ENCODE measurements at places on chromosomes 7 and 10.

- no peak for DNase-seq
Observed at GRCh38 chr10:5619362-5620211, 46.8 kb downstream of the ASB13 start.

DNA sequence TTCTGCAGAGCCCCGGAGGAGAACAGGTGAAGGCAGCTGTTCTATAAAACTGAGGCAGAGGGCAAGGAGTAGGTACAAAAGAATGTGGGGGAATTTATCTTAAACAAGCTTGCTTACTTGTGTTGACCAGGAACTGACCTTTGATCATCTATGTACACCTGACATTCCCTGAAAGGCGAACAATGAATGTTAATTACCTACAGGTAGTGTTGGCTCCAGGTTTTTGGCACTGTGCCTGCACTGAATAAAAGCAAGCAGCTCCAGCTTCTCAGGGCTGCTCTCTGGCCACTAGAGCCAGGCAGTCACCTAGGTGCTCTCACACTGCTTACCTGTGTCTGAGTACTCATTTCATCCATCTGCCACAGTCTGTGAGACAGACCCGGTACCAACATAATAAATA is 87.0 kb downstream of the RAPGEF5 start:
- no peak for DNase-seq

GRCh38 chr7:142298009-142298408 is 40.2 kb upstream of the PRSS58 start:
- no peak for DNase-seq

GRCh38 chr10:4704034-4704545 is 121.9 kb upstream of the AKR1E2 start:
- no peak for DNase-seq

DNA sequence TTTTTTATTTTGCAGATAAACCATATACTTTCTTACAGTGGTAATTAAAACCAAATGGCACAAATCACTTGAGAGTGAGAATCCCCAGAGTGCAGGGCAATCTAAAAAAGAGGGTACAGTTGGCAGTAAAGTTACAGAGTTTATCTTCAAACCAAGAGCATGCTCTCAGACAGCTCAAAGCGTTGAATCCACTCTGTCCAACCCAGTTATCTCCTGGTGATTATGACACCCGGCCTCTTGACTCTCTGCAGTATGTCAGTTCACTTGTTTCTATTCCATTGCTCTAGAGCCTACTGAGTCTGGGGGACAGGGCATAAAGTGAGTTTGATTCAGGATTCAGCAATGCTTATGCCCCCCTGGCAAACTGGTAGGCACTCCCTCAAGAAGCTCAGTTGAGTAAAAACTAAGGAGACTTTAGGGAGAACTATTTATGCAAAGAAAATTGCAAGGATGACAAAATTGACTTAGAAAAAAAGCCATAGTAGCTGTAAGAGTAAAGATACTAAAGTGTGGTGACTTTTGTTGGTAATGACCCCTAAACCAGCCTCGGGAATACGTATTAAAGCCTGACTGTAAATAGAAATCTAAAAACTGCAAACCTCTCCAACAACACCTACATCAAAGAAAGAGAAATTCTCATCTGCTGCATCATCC is 55.5 kb downstream of the COL1A2 start:
- no peak for DNase-seq

- no peak for DNase-seq
Observed at GRCh38 chr10:70319183-70319582, 35.4 kb upstream of the NPFFR1 start.

- no peak for DNase-seq
Observed at GRCh38 chr10:4316161-4316810, 509.7 kb upstream of the AKR1E2 start.

- no peak for DNase-seq
Observed at GRCh38 chr7:148419856-148420832, 170.4 kb upstream of the C7orf33 start.

- DNase-seq: no peak
Observed at GRCh38 chr10:117175215-117175900, 21.9 kb upstream of the KCNK18 start.

GRCh38 chr10:19928936-19929335 is 112.7 kb downstream of the PLXDC2 start:
- DNase-seq: no peak

GRCh38 chr7:37450035-37450434 is 1.4 kb upstream of the ELMO1 start:
- no peak for DNase-seq

- DNase-seq: no peak
Observed at GRCh38 chr7:106384373-106384772, 99.6 kb upstream of the NAMPT start.

- DNase-seq: no peak
Observed at GRCh38 chr7:112484671-112485167, 3.9 kb downstream of the LSMEM1 start.

- DNase-seq: no peak
Observed at GRCh38 chr10:58697691-58698090, 185.0 kb downstream of the BICC1 start.
